ENCODE measurements at places on chromosomes 6 and 20.
A peak's percentile ranks its signal among the peaks of the same experiment; 100 is the strongest.

DNA sequence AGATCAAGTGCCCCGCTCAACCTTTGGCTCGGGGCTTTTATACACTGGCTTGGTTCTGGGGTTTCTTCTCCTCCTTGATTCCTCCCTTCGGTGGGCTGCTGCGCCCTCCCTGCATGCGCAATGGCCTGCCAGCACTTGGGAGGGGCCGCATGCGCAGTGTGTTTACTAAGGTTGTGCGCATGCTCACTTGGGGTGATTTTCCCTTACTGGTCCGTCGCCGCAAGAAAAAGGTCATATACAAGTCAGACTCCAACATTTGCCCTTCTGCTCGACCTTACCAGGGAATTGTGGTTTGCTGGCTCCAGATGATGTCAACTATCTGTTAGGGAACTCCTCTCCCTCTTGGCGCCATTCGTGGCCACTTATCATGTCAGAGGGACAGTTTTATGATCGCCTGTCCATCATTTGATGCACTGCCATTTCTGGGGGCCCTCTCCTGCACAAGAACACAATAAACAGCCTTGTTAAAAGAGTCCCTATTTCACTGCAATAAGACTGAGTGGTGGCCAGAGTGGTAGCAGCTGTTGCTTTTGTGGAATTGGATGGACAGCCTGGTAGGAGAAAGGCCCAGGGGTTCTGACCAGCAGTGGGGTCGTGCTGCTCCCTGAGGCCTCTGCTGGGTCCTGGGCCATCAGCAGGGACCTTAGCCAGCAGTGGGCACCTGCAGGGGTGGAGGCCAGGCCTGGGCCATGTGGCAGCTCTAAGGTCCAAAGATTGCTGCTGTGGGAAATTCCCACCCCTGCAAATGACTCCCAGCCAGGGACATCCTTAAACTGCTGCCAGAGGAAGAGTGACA is 2.8 kb upstream of the LBP start:
- no peak overlapping the region for H3K4me3 ChIP-seq
- no peaks in the 10 kb centered on the region for H3K27me3 ChIP-seq
- no peaks in the 10 kb centered on the region for H3K36me3 ChIP-seq
- H3K4me1 ChIP-seq: no peaks in the 10 kb centered on the region

DNA sequence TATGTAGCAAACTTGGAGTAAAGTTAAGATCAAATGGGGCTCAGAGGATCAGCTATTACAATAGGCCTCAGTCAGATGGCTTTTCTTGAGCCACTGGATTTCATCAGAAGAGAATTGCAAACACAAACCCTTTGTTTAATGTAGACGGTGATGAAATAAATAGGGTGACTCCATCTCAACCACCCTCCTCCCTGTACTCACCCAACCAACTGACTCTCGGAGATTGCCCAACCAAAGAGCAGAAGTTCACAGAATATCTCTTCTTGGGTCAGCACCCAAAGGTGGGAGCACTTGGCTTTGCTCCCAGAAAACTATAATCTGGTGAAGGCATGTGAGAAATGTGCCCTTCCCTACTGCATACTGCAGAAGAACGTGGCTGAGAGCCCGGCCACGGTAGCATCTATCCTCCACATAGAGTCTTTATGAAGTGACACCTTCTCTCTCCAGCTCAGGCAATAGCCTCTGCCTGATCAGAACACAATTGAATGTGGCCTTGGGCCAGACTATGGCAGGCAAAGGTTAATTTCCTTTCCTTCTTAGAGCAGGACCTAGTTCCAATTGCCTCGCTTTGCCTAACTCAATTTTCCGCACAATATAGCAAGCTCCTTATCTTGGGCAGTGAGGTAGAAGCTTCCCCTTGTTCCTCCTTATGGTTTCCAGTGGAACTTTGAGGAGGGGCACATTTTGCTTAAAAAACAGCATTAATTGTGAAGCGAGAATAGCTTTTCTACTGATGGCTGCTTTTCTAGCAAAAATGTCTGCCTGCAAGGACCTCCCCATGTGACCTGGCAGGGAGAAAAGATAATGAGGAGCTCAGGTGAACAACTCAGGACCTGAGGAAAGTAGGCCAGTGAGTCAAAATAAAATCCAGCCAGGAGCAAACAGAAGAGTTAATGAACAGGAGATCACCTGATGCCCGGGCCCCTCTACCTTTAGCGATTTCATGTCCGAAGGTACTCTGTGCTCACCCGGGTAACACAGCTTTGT is 79.4 kb downstream of the GFOD1 start:
- peaks cover 94% of the 10 kb centered on the region for H3K4me1 ChIP-seq
- H3K4me3 ChIP-seq: no peak overlapping the region
- no peak for DNase-seq
- H3K27ac ChIP-seq: peak overlapping the region; percentile 81
- no peaks in the 10 kb centered on the region for H3K36me3 ChIP-seq

DNA sequence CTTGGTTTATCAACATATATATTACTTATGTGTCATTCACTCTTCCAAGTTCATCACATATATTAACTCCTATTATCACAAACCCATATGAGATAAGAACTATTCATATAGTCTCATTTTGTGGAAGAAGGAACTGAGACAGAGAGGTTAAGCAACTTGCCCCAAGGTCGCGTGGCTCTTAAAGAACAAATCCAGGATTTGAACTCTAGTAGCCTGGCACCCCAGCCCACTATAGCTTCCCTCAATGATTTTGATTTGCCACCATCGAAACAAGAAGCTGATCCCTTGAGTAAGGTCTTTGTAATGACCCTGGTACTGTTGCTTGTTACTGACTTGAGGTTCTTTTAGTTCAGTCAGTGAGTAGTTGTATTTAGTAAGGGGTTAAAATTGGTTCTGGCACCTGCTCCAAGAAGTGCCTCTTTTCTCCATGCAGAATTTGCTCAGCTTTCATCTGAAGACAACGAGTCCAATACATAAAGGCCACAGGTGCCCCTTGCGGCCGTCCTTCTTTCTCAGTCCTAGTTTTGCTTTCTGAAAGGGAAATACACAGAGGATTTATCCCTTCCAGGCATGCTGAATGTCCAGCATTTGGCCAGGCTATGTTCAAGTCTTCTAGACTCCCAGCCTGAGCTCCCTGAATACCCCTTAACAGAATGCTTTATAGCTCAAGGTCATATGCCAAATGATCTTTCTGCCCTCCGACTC is 253.0 kb downstream of the TBC1D7 start:
- no peak overlapping the region for H3K4me3 ChIP-seq
- no peaks in the 10 kb centered on the region for H3K36me3 ChIP-seq
- H3K27me3 ChIP-seq: no peaks in the 10 kb centered on the region
- H3K27ac ChIP-seq: no peak overlapping the region
- DNase-seq: no peak
- peaks cover 48% of the 10 kb centered on the region for H3K4me1 ChIP-seq

DNA sequence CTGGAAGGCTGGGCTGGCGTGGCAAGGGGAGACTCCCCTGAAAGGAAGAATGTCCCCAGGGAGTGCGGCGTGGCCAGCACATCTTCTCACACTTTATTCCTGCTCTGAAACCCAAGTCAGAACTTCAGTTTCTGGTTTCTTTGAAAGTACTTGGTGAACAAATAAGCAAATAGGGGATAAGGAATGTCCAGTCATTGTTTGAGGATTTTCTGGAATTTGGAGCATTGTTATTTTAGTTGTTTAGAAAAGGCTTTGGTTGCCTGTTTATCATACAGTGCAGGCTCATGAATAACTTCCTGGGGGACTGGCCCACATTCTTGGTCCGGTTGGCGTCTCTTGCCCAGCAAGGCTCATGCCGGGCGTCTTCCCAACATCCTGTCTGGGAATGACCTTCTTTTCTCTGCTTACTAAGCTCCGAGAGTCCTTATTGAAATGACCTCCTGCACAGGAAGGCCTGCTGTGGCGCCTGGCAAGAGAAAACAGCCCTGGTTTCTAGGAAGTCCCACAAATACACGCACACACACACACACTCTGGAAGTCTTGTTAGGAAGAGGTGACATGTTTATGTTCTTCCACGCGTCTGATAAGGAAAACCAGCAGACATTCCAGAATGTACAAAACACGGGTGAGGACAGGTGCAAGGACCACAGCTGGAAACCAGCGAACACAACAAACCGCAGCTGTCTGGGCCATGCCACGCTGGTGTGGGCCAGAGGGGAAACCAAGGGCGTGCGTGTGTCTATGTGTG is 71.9 kb downstream of the TMEM170B start:
- H3K27me3 ChIP-seq: no peaks in the 10 kb centered on the region
- H3K36me3 ChIP-seq: no peaks in the 10 kb centered on the region
- DNase-seq: peak; percentile 82
- H3K4me1 ChIP-seq: peaks cover 53% of the 10 kb centered on the region
- no peak overlapping the region for H3K4me3 ChIP-seq
- H3K27ac ChIP-seq: no peak overlapping the region

DNA sequence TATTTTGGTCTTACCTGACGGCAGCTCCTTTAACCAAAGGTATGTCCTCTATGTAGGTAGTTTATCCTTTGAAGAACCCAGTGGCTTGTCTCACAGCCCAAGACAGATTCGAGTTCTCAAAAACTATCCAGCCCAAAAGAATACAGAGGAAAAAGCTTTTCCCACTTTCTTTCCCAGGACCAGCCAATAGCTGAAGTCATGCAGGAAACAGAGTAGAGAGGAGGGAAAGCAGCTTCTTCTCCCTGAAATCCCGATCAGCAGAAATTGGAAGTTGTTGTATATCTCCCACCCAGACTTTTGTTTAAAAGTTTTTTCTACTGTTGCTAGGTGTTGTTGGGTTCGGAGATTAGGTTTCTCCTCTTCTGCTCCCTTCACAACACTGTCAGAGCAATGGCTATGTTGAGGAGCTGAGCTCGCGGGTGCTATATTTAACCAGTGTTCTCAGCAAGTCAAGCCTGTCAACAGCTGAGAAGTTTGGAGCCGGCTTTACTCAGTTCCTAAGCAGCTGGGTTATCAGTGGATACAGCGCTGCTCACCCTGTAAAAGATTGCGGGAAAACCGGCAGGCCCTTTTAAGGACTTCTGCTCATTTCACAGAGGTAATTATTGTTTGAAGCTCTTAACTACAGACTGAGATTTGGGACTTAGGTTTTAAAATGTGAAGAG is at the start of gene FILIP1:
FILIP1 (minus strand) TSS at position 401 of the 665 bp plus-strand sequence. CDS start 78,828 bp downstream, outside the sequence.
- peak within 1 kb of the TSS; percentile 72 for H3K4me3 ChIP-seq
- DNase-seq: peak; percentile 89
- no peaks in the 10 kb centered on the region for H3K36me3 ChIP-seq
- H3K4me1 ChIP-seq: no peaks in the 10 kb centered on the region
- H3K27me3 ChIP-seq: no peaks in the 10 kb centered on the region

GRCh38 chr6:20292905-20293304 is 80.6 kb upstream of the MBOAT1 start:
- no peaks in the 10 kb centered on the region for H3K36me3 ChIP-seq
- no peak overlapping the region for H3K27ac ChIP-seq
- H3K4me1 ChIP-seq: no peaks in the 10 kb centered on the region
- H3K4me3 ChIP-seq: no peak overlapping the region
- no peaks in the 10 kb centered on the region for H3K27me3 ChIP-seq

DNA sequence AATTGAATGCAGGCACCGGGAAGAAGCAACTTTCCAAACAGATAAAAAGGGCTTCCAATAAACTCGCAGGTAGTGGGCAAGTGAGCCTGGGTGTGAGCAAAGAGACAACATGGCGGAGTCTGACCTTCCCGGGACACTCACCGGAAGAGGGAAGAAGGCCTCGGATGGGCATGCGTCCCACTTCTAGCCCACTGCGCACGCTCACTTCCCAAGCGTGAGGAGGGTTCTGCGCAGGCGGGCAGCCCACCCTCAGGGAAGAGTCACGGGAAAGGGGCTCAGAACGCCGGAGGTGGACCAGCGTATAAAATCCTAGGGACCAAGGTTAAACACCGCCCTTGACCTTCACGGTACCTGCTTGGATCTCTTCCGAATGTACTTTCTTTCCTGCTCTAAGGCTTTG is 95.5 kb upstream of the AFDN start:
- H3K4me1 ChIP-seq: no peaks in the 10 kb centered on the region
- H3K36me3 ChIP-seq: no peaks in the 10 kb centered on the region
- H3K27me3 ChIP-seq: no peaks in the 10 kb centered on the region
- no peak overlapping the region for H3K27ac ChIP-seq
- no peak overlapping the region for H3K4me3 ChIP-seq

Data from right atrium auricular region (tissue), 2 donors.